ENCODE measurements at places on chromosomes 16 and 17.
A peak's percentile ranks its signal among the peaks of the same experiment; 100 is the strongest.

GRCh38 chr17:78925234-78925633, at the start of gene TIMP2:
TIMP2 (minus strand) TSS chr17:78925387; CDS start chr17:78925088, 299 bp downstream.
- no peak for DNase-seq

- DNase-seq, result peak; percentile 61
These were observed 12.8 kb downstream of the ATPAF2 start for GRCh38 chr17:18025945-18026776.

- DNase-seq, result no peak
These were observed 100.1 kb upstream of the CLEC3A start for GRCh38 chr16:77922228-77922754.

DNA sequence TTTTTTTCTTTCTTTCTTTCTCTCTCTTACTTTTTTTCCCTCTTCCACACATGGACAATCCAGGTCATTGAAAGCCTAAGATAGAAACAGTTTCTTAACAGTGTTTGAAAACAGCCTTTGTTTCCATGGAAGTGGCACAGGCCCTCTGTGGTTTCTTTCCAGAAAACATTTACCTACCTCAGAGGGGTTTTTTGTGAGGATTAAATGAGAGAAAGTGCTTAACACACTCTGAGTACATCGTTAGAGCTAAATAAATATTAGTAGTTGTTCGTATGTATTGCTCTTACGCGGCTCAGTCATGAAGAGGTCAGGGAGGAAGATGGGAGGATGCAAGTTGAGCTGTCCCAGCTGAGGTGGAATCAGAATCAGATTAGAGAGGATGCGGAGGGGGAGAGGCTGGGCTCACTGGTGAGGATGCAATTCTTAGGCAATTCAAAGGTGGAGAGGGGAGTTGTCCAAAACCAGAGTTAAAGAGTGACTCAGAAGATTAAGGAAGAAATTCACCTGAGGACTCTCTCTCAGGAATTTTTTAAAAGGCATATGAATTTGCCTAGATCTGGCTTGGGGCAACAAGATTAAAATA, 345.4 kb downstream of the PMP22 start:
- no peak for DNase-seq

- no peak for DNase-seq
These were observed 4.7 kb upstream of the RPRML start for GRCh38 chr17:46983782-46984181.

GRCh38 chr17:7745748-7746470, 28.4 kb downstream of the DNAH2 start:
- peak; percentile 48 for DNase-seq

DNA sequence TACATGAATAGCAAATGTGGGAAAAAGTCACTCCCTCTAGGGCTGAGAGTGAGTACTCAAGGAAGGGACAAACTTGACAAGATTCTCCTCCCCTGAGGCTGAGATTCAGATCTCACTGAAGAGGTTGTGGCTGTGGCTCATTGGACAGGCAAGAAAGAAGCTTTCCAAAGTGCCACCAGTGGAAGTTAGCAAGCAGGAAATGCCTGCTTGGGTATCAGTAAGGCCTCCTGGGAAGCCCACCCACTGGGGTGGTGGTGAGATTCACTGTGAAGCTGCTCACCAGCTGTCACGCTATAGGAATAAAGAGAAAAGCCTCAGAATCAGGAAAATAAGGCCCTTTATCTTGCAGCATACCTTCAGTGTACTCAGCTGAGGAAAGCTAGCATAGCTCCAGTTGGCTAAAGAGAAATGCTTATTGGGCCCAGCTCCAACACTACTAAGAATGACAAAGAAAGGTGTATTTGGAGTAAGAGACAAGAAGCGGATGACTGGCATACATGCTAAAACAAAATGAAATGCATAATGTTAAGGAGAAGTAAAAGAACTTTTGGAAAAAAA, 274.4 kb upstream of the TOM1L1 start:
- no peak for DNase-seq

DNA sequence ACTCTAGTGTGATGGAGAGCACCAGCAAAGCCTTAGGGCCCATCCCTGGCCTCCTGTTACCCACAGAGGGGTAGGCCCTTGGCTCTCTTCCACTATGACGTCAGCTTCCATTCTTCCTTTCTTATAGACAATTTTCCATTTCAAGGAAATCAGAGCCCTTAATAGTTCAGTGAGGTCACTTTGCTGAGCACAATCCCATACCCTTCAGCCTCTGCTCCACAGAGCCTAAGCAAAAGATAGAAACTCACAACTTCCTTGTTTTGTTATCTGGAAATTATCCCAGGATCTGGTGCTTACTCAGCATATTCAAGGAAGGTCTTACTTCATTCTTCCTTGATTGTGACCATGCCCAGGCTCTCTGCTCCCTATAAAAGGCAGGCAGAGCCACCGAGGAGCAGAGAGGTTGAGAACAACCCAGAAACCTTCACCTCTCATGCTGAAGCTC, at the start of gene CCL8:
TSS of gene CCL8 (plus strand) at position 397 of the 445 bp plus-strand sequence. CDS start 67 bp downstream, outside the sequence.
- DNase-seq, result no peak

DNA sequence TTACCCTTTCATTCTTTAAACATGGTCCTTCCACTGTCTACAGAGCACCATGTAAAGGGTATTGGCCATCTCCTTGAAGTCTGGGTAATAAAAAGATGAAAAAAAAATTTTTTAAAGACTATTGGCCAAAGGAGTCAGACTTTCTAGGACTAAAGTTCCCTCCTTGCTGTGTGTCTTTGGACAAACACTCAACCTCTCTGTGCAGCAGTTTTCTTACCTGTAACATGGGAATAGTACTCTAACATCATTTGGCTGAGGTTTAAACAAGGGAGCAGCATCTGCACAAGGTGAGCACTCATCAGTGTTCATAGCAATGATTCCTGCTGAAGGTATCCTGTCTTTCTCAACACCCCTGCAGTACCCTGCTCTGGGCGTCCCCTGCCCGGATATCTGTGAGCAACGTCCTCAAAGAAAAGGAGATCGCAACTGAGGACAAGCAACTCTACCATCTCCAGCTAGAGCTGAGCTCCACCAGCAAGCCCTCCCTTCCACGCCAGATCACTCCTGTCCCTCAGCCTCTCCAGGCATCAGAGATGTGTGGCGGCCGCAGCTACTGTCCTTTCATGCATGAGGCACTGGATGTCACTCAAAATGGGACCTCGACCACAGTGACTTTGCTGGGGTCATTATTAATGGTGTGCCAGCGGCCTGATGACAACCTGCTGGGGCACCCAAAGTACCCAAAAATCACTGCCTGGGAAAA, 29.5 kb upstream of the RPH3AL start:
- no peak for DNase-seq

DNA sequence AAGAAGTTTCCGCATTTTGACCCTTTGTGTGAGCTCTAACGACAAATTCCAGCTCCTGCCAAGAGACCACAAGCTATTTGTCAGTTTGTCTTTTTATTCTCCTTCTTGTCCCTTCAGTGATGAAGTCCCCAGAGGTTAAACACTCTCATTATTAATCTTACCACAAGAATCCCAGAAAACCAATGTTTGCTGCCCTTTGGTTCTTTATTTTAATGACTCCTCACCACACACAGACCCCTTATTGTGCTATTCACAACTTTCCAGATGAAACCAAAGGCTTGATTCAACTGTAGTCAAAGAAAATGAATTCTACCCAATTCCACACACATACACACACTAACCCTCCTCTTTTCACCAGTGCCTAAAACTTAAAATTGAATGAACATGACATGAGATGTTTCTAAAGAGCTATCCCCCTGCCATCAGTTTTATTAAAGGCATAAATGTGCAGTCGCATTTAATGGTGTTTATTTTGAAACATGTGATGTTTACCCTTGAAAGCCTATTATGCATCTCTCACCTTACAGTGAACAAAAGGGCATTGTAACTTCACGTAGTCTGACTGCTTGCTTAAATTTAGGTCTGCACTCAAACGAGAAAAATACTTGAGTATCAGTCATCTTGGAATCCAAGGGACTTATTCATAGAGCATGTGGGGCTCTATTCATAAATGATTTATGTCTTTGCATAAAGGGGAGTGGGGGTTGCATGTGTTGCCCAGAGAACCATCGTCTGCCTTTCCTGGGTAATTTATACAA, 44.1 kb downstream of the PCTP start:
- DNase-seq, result no peak

DNA sequence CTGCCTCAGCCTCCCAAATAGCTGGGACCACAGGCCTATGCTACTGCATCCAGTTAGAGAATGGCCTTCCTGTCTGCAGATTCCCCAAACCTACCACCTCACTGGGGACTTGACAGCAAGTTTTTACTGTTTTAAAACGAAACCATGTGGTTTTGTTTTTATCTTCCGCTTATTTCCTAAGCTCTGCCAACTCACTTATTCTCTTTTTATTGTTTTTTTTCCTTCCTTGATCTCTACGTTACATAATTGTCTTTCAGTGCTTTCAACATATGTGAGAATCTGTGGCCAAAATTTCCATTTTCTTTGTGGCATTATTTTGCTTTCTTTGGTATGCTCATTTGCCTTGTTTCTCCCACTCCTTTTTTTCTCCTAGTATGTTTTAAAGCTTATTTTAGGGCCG, 14.6 kb upstream of the SLC38A7 start:
- DNase-seq, result no peak

- DNase-seq, result no peak
These were observed 14.7 kb upstream of the MPRIP start for GRCh38 chr17:17027442-17028058.

- DNase-seq, result no peak
These were observed 78.5 kb downstream of the NOS2 start for GRCh38 chr17:27721797-27722196.

DNA sequence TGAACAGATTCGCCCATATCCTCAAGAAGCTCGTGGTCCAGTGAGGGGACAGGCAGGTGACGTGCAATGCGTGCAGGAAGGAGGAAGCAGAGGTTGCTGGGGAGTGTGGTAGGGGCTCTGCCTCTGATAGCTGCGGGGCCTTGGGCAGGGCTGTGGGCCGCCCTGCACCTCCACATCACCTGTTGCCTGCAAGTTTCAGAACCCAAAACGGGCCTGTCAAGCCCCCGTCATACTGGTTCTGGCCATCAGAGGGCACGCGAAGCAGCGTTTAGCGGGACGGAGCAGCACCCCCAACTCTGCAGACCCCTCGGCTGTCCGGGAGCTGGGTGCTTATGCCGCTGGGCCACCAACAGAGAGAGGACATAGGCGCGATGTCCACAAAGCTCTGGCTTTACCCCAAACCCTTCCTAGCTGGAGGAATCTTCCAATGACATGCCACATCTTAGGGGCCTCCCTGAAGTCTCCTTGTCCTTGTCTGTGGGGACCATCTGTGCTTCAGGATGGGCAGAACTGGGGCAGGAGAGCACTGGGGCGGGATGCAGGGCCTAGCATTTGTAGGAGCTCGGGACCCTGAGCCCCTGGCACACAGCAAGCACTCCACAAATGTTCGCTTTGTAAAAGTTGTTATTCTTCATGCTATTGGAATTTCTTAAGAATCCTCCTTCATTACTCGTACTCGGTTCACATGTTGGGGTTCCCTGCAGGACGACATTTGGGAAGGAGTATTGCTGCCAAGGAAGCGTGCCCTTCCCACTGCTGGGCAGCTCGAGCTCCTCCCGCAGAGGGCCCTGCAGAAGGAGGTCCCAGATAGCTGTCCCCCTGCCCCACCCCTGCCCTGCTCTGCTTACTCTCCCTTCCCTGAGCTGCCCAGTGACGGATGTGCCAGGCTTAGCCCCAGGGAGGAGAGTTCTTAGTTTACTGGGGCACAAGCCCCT, 64.3 kb downstream of the CNGB1 start:
- no peak for DNase-seq

GRCh38 chr16:27638833-27639560, 89.1 kb downstream of the KATNIP start:
- no peak for DNase-seq

DNA sequence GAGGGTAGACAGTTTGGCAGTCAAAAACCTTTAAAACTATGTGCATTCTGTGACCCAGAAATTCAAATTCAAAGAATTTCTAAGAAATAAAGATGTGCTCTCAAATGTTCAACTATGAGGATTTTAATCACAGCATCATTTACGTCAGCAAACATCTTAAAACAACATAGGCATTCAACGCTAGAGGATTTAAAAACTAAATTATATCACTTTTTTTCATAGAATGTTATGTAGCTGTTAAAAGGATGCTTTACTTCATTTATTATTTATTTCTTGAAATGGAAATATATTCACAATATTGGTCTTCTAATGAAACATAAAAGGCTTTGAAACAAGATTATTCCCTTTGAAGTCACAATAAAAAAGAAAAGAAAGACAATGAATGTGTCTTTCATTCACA, 3.6 kb downstream of the GLP2R start:
- no peak for DNase-seq

- no peak for DNase-seq
These were observed 88.2 kb upstream of the CORO6 start for GRCh38 chr17:29710891-29711418.

- no peak for DNase-seq
These were observed 47.0 kb upstream of the MARCHF10 start for GRCh38 chr17:62855156-62855555.

- no peak for DNase-seq
These were observed 81.6 kb downstream of the CCDC182 start for GRCh38 chr17:57663326-57664070.

DNA sequence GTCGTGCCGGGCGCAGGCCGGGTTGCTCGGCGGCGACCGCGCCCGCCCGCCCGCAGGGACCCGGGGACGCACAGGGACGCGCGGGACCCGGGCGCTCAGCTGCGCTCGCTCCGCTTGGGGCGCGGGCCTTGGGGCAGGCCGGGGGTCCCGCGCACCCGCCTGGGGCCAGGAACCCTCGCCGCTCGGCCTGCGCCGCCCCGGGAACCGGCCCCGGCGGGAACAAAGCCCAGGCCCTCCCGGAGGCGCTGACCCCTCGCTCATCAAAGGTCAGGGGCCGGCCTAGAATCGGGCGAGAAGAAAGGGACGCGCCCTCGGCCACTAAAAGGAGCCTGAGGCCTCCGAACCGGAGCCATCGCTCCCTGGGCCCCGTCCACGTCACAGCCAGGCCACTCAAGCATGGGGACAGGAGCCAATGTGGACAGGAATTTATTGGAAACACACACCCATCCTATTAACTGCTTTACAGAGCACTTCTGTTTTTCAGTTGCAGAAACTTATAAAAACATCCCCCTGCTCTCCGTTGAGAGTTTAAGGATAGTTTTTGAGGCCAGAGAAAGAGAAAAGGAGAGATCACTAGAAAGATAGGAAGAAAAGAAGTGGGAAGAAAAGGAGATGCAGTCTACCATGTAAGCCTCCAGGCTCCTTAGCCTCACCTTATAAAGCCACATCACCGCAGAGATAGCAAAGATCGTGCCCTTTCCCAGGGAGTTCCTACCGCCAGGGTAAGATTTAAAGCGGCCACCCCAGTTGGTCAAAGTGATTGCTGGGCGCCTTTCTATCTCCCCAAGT, 558 bp upstream of the ZFHX3 start:
- no peak for DNase-seq

- DNase-seq, result peak; percentile 18
These were observed 76.4 kb downstream of the KCNJ12 start for GRCh38 chr17:21452377-21453143.

- DNase-seq, result no peak
These were observed 121.7 kb downstream of the HIC1 start for GRCh38 chr17:2176499-2177169.

DNA sequence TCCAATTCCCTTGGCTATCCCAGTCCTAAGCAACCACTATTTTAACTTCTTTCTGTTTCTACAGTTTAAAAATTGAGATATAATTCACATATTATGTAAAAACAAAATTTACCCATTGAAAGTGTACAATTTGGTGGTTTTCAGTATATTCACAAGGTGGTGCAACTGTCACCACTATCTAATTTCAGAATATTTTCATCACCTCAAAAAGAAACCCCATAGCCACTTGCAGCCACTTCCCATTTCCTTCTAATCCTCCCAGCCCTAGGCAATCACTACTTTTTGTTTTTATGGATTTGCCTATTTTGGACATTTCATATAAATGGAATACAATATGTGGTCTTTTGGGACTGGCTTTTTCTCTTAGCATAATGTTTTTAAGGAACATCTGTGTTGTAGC, 36.1 kb upstream of the NACA2 start:
- no peak for DNase-seq

- peak; percentile 79 for DNase-seq
These were observed 90.7 kb upstream of the CREBBP start for GRCh38 chr16:3971261-3971660.
